Stimulated activated CD4-positive, alpha-beta T cell treated with anti-CD3 and anti-CD28 coated beads, Interleukin-4, amount 100 ng/mL, for 1 hour (primary cell): ENCODE measurements at places on chromosomes 1 and 21.

- DNase-seq = no peak
Measured at GRCh38 chr1:229296541-229296941, 25.6 kb downstream of the RAB4A start.

DNA sequence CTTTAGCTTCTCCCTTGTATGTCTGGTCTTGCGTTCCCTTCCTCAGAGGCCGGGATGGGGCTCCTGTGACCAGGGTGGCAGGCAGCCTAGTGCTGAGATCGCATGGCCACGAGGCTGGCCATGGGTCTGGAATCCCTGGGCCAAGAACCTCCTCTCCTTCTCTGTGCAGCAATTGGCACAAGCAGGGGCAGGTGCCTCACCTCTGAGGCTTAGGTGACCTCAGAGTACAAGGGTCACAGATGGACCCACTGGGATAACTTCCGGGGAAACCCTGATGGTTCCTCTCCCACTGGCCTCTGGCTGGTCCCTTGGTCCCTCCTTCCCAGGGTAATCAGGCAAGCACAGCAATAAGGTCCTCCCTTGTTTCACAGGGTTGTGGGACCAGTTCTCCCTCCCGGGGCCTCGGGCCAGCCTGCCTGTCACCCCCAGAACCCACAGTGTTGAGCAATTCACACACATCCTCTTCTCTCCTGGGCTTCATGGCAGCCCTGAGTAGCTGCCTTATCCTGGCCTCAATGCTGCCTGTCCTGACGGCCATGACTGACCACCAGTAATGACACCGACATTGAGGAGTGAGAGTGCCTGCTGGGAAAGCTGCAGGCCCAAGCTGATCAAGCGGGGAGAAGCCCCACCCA lies 38.6 kb downstream of the BMP8A start:
- no peak for DNase-seq

GRCh38 chr1:24920533-24920925 lies 9.5 kb downstream of the RUNX3 start:
- DNase-seq = no peak

DNA sequence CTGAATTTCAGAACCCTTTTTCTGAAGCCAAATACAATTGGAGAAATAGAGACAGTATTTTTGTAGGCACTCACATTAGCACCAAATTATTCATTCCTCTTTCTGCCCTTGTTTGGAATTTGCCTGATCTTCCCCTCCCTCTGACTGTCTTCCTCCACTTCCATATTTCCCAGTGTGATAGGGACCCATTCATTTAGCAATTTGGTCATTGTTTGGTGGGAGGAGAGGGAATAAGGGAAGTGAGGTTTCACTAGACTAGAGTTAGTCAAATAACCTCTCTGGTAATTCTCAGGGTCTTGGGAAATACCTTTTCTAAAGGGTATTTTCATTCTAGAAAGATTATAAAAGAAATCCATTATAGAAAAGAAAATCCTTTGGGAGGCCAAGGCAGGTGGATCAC lies 31.0 kb upstream of the MTMR11 start:
- DNase-seq = no peak

GRCh38 chr1:88784551-88784950 lies 100.5 kb downstream of the PKN2 start:
- DNase-seq = no peak

DNA sequence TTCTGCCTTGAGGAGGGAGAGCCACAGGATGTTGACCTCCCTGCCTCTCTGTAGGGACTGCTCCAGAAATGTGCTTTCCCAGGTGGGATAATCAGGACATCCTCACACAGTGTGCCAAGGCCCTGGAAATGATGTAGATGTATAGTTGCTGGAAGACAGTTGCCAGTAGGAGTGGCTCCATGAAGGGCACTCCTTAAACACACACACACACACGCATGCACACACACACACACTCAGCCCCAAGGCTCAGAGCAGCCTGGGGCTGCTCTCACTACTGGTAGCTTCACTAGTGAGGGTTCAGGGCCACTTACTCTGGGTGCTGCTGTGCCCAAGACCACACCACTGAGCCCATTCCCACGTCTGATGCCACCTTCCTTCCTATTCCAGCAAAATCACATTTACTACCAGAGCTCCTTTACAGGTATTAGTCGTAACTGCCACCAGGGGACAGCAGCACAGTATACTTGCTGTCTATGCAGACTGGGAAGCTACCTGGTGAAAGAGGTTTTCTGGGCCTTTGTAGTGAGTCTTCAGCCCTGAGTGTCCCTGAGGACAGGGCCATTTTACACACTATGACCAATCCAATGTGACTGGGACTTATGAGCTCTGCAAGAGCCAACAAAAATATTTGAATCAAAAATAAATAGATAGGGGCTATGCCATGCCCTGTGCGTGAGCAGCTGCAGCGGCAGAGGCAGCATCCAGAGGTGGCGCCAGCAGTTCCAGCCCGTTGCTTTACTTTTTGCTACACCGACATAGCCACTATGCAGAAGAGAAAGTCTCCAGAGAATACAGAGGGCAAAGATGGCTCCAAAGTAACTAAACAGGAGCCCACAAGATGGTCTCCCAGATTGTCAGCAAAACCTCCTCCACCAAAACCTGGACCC lies 15.0 kb downstream of the CRNN start:
- DNase-seq = no peak
